ENCODE measurements at places on chromosomes 5 and 9. TPM values are rescaled to one million over a fixed set of nuclear protein-coding genes. Genes with fewer than 3 reads are reported as not detected.

Gene CDX1
- not detected for polyA plus RNA-seq

Gene KIF4B
- polyA plus RNA-seq: 0.11 TPM

Gene MYOZ3
- 0.09 TPM for polyA plus RNA-seq

Gene CDHR2
- polyA plus RNA-seq: not detected

Gene PCDHB15
- polyA plus RNA-seq: 0.04 TPM

Gene DENND1A
- 14.9 TPM for polyA plus RNA-seq

Gene PCDHGA6
- polyA plus RNA-seq: 0.22 TPM

Gene P4HA2
- polyA plus RNA-seq: 35.1 TPM

Gene THOC3
- 53.7 TPM for polyA plus RNA-seq

Measured in A549 (cell line).